ENCODE measurements at places on chromosomes 3 and 15.

DNA sequence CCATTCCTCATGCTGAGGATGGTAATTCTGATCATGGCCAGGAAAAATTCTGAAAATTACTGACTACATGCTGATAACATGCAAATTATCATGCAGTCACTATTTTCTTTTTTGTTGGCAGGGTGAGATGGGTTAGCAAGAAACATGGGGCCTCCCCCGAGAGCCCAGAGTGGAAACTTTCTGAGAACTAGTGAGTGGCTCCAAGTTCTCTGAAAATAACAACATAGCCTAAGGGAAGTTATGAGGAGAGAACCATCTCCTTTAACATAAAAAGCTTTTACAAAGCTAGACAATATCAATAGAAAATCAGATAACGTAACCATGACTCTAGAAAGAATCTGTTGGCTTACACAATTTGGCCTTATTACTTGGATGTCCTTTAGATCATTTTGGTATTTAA, 254.2 kb downstream of the PLOD2 start:
- no peak for DNase-seq

DNA sequence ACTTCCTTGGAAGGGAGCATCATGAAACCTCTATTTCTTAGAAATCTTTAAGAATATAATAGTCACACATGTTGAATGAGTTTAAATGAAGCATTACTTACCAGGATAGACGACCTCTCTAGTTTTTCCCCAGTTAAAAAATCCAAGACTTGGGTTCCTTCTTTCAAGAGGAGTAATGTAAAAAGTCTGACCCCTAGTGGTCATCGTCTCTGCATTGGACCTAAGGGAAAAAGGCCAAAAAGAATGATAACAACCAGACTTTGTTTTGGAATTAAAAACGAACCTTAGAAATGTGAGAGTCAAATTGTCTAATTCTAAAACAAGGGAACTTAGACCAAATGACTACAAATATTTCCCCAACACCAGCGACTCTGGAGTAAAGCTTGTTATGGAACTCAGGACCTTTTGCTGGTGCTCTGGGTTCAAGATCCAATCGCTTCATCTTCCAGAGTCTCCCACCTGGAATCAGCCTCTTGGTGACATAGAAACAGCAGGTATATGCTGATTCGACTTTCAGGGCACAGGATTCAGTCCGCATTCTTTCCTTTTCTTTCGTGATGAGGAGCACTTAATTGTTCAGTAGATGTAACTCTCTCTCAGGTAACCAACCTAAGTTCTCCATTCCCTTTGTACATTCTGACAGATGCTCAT, 214.8 kb upstream of the TPRG1 start:
- DNase-seq = peak; percentile 89

DNA sequence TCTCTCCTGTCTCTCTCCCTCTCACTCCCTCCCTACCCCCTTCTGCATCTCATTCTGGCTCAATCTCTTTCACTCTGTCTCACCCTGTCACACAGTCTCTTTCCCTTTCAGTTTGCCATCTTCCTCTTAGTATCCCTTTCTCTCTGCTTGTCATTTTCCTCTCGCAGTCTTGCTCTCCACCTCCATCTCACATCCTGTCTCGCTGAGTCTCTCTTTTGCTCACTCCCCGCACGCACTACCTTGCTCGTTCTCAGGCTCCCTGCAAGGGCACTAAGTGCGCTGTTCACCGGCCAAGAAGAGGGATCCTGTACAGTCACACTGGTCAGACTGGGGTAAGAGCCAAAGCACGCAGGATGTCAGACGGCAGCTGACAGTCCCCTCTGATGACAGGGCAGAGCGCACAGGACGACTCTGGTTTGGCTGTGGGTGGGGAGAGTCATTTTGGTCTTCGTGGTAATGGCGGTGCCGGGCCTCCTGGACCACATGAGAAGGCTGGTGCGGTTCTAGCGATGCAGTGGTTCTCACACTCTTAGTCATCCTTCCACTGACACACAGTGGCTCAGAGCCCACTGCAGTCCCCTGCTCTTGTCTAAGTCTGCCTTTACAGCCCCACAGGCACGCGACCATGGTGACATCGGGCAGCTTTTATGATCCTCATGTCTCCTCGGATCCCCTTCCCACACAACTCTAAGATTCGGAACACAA, 356.8 kb downstream of the FOXP1 start:
- DNase-seq = peak; percentile 14

- no peak for DNase-seq
Observed at GRCh38 chr3:39178553-39178952, 13.8 kb downstream of the XIRP1 start.

- no peak for DNase-seq
Observed at GRCh38 chr3:142210608-142211007, 14.8 kb downstream of the GK5 start.

DNA sequence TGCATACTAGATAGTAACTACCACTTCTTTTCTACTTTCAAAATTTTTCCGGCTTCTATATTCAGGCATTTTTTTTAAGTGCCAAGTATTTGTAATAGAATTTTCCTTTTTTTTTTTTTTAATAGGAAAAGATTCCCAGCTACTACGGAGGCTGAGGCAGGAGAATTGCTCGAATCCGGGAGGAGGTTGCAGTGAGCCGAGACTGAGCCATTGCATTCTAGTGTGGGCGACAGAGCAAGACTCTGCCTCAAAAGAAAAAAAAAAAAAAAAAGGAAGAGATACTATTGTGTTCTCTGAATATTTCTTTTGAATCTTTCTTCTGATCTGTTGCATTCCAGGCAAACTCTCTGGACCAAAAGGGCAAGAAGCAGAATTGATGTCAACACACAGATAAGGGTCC, 557.3 kb downstream of the FGF12 start:
- DNase-seq = no peak

DNA sequence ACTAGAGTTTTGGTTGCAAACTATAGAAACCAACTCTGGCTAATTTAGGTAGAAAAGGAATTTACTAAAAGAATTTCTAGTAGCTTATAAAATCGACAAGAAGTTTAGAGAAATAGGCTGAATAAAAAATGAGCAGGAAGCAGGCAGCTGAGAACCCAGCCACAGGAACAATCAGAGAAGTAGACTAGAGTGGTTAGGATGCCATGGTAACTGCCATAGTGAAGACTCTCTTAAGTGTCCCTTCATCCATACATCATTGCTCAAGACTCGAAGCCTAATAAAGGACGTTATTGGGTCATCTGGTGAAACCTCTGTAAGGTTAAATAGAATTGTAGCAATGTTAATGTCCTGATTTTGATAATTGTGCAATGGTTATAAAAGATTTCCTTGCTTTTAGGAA, 13.8 kb downstream of the AVEN start:
- no peak for DNase-seq

GRCh38 chr3:151675858-151676615, 57.7 kb upstream of the AADACL2 start:
- peak; percentile 44 for DNase-seq

All from suppressor macrophage (primary cell).